ENCODE measurements at places on chromosomes 3 and 15.

GRCh38 chr15:78830514-78831228, 19.4 kb upstream of the ADAMTS7 start:
- DNase-seq = no peak

DNA sequence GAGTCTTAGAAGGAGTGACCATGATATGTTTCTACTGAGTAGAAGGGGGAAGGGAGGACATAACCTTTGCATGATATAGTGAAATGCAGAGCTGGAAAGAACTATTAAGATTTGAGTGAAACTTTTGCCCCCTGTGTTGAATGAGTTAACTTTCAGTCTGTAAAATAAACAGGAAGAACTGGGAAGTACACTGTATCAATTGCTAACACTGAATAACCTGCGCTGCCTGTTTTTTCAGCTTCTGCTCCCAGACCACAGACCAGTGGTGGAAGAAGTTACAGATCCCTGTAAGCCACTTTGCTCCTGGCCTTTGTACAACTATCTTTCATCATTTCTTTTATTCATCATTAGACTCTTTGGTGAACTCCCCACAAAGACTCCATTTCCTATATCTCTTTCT, 3.6 kb upstream of the LRCH3 start:
- no peak for DNase-seq

GRCh38 chr3:121723485-121723884, 26.1 kb downstream of the GOLGB1 start:
- DNase-seq = no peak

DNA sequence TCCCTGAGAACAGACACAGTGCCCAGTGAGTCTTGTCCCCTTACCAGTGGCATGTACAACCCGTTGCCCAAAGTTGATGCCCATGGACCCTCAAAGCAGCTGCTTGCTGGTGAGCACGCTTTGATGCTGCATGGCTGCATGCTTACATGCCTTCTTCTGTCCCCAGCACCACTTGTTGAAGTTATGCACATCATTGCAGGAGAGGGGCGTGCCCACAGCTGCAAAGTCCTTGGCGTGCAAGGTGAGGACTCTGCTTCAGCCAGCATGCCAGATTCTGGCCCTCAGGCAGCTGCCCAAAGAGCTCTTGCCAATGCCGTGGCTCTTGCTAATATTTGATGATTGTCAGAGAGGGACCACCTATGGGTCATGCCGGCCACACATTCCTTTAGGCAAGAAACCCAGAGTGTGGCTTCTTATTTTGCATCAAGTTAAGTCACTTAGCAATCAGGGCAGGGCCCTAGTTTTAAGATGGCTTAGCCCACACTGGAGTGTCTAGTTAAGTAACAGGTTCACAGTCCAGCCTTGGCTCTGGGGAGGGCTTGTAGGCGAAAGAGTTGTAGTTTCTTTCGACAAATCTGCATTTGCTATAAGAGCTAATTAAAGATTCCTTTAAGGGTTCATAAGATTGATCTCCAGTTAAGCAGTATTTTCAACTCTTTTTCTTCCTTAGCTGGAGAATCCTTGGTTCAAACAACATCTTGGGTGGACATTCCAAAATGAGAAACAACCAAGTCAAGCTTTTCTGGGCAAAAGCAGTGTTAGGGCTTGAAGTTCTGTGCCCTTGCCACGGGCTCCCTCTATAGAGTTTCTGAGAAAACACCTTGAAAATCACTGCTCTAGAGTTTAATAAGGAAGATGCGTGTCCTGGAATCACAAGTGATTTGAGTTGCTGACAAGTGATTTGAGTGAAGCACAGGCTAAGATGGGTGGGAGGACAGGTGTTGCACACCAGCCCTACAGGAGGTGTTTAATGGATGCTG, 128.6 kb downstream of the SLCO3A1 start:
- DNase-seq = no peak

GRCh38 chr3:43418601-43419272, 132.4 kb downstream of the SNRK start:
- no peak for DNase-seq

GRCh38 chr15:29106116-29106515, 163.5 kb downstream of the NSMCE3 start:
- no peak for DNase-seq

- no peak for DNase-seq
These were observed 1132.5 kb downstream of the TUSC7 start for GRCh38 chr3:117842086-117842485.

- no peak for DNase-seq
These were observed 256.3 kb downstream of the UBE2E2 start for GRCh38 chr3:23459465-23459864.

GRCh38 chr3:196273655-196274054, 13.9 kb downstream of the PCYT1A start:
- no peak for DNase-seq

DNA sequence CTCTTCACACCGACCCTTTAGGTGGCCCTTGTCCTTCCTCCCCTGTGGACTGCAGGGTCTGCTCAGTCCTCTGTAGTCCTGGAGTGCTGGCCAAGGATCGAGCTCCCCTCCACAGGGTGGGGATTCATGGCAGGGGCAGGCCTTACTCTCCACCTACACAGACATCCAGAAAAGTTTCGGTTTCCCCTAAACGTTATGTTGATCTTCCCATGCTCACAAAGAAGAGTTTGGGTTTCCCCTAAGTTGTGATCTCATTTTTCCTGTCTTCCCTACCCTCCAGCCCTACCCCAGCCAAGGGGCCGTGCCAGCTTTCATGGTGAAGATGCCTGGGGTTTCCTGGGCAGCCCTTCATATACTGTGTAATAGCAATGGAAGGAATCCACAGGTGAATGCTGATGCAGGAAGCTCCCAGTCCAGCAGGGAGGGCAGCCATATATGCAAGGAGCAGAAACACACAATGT, 10.3 kb downstream of the STOML1 start:
- no peak for DNase-seq

- no peak for DNase-seq
These were observed 40.8 kb downstream of the POLR2M start for GRCh38 chr15:57747206-57747896.

DNA sequence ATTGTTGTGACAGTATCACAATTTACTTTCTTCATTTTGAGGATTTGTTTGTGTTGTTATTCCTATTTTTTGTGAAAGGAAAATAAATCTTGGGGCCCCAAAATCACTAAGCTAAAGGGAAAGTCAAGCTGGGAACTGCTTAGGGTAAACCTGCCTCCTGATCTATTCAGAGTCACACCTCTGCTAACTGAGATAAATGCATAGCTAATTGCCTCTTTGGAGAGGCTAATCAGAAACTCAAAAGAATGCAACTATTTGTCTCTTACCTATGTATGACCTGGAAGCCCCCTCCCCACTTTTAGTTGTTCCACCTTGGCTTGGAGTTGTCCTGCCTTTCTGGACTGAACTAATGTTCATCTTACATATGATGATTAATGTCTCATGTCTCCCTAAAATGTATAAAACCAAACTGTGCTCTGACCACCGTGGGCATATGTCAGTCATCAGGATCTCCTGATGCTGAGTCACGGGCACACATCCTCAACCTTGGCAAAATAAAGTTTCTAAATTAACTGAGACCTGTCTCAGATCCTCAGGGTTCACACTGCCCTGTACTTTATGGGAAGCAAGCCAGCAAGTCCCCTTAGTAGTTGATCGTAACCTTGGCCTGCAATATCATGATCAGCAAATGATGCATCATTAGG, 523.2 kb upstream of the GOLIM4 start:
- no peak for DNase-seq

GRCh38 chr15:88299497-88299896, 43.0 kb upstream of the NTRK3 start:
- DNase-seq = no peak

DNA sequence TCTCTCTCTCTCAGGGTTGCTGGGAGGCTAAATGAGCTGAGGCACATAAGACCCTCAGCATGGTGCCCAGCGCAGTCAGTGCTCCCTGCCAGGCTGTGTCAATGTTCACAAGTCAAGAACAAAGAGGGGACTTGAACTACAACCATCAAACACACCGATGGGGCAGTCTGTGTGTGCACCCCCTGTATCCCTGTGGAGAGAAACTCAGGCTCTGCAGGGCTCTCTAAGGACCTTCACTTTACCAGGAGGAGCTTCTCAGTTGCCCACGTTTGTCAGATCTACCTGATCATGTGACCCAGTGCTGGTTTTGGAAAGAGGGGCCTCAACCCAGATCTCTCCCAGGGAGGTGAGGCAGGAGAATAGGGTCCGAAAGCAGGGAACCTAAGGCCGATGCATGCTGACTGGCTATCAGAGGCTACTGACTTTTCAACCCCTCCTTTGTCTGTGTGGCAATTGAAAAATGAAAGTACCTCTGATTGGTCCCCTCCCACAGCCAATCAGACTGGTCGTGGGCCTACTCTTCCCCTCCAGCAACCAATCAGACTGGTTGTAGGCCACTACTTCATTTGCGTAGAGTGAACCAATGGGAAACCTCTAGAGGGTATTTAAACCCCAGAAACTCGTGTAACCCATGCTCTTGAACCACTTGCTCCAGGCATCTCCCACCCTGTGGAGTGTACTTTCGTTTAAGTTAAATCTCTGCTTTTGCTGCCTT, 34.0 kb downstream of the RHCG start:
- no peak for DNase-seq

DNA sequence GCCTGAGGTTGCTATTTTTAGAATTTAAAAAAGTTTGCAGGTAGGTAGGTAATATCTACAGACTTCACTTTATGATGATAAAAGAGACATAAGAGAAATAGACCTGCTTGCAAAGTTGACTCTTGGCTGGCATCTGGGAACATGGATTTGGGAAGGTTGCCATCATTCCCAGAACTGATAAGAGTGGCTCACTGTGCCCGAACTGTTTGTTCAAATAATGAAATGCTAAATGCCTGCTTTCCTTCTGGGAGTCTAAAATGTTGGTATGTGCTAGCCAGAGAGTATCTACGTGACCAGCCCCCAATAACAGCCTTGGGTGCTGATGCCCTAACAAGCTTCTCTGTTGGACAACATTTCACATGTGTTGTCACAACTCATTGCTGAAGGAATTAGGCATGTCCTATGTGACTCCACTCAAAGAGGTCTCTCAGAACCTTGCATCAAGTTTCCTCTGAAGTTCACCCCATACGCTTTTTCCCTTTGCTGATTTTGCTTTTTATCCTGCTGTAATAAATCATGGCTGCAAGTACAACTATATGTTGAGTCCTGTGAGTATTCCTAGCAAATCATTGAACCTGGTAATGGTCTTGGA, 95.5 kb downstream of the FHIT start:
- no peak for DNase-seq

DNA sequence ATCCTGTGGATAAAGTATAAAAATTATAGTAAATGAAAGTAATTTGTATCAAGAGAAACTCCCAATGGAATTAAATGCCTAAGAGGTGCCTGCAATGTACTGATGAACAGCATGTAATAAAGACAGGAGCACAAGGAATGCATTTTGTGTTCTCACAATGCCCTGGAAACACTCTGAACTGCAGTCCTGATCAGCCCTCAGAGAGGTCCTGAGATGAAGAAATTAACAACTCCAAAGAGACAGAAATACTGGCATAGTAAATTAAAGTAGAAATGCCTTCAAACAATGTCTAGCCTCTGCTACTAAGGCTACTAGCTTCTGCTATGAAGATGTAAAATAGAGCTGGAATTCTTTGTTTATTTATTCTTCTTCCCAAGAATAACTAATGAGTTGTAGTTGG, 59.9 kb downstream of the CFAP20DC start:
- DNase-seq = no peak

GRCh38 chr3:114958930-114959329, 188.2 kb downstream of the ZBTB20 start:
- no peak for DNase-seq

DNA sequence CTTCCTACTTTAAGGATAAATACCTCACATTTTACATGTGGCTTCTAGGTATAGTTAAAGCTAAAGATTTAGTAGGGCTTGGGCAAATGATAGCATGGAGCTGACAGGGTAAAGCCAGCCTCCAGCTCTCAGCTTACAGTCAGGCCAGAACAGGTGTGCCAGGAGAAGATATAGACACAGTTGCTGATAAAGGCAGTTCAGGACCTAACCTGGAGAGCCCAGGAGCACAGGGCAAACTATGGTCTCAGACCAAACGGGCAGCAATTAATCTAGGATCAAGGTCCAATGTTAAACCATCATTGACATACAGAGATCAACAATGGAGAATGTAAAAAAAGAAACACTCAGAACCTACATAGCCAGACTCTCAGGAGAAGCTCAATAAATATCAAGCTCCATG, 4.0 kb downstream of the WDR49 start:
- DNase-seq = no peak

GRCh38 chr3:79521221-79521848, 246.5 kb downstream of the ROBO1 start:
- peak; percentile 33 for DNase-seq

- DNase-seq = no peak
These were observed 94.9 kb downstream of the LIPC start for GRCh38 chr15:58526647-58527192.

- DNase-seq = no peak
These were observed 358.1 kb downstream of the NSUN3 start for GRCh38 chr3:94420931-94421330.

GRCh38 chr3:48352546-48352945, 19.1 kb upstream of the SPINK8 start:
- DNase-seq = no peak

DNA sequence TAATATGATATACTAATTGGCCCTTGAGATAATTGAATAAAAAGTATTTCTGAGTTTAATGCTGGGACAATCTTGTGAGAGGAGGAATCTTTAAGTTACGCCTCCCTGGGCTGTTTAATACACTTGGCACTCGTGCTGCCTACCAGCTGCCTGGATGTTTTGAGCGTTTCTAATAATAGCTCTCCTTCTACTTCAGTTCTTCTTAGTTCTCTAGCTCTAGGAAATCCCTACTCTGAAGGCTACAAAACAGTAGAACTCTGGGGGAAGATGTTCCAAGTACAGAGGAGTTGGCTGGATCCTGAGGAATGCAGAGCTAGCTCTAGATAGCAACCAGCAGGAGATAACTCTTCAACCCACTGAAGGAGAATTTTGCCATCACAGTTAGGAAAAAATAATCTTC, 3.5 kb downstream of the NAALADL2 start:
- no peak for DNase-seq

- no peak for DNase-seq
These were observed 1.5 kb downstream of the PTPN9 start for GRCh38 chr15:75577401-75578172.

DNA sequence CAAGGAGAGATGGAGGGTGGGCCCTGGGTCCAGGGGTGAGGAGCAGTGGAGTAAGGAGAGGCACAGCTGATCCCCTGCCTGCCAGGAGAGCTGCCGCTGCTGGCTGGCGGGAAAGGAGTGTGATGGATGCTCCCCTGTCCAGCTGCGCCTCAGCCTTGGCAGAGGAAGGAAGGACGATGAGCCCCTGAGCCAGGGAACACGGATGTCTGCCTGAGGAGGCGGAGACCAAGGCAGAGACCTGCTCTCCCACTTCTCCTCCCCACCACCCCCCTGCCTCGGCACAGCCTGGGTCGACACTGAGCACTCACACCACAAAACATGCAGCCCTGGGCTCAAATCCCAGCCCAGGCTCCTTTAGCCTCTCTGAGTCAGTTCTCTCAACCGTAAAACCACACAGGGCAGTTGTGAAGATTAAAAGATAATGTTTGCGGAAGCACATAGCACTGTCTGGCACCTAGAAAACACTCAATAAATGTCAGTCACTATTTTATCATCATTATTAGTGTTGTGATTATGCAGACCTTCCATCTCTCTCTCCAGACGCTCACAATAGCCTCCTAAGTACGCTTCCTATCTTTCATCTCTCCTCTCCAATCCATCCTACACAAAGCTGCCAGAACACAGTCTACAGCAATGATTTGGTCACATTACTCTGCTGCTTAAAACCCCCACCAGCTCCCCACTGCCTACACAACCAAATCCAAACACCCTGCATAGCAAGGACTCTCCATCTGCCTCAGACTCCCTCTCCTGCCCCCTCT, 52.2 kb downstream of the SEMA5B start:
- no peak for DNase-seq
